ENCODE measurements at places on chromosomes 2 and 18.

GRCh38 chr18:59139291-59139614, 431 bp upstream of the SEC11C start:
- no peaks in the 10 kb centered on the region for H3K4me1 ChIP-seq
- H3K36me3 ChIP-seq: no peaks in the 10 kb centered on the region
- peak overlapping the region; percentile 70 for H3K27ac ChIP-seq
- H3K4me3 ChIP-seq: peak overlapping the region; percentile 74
- no peaks in the 10 kb centered on the region for H3K27me3 ChIP-seq
- peak; percentile 85 for DNase-seq

- no peak overlapping the region for H3K27ac ChIP-seq
- no peaks in the 10 kb centered on the region for H3K4me1 ChIP-seq
- DNase-seq: no peak
- H3K4me3 ChIP-seq: no peak overlapping the region
- no peaks in the 10 kb centered on the region for H3K27me3 ChIP-seq
- H3K36me3 ChIP-seq: no peaks in the 10 kb centered on the region
Observed at GRCh38 chr2:104177179-104177578, 676.7 kb upstream of the POU3F3 start.

GRCh38 chr18:58291131-58291530, 247.1 kb downstream of the NEDD4L start:
- no peak overlapping the region for H3K4me3 ChIP-seq
- H3K36me3 ChIP-seq: no peaks in the 10 kb centered on the region
- H3K27me3 ChIP-seq: no peaks in the 10 kb centered on the region
- H3K27ac ChIP-seq: peak overlapping the region; percentile 99
- peaks cover 58% of the 10 kb centered on the region for H3K4me1 ChIP-seq

DNA sequence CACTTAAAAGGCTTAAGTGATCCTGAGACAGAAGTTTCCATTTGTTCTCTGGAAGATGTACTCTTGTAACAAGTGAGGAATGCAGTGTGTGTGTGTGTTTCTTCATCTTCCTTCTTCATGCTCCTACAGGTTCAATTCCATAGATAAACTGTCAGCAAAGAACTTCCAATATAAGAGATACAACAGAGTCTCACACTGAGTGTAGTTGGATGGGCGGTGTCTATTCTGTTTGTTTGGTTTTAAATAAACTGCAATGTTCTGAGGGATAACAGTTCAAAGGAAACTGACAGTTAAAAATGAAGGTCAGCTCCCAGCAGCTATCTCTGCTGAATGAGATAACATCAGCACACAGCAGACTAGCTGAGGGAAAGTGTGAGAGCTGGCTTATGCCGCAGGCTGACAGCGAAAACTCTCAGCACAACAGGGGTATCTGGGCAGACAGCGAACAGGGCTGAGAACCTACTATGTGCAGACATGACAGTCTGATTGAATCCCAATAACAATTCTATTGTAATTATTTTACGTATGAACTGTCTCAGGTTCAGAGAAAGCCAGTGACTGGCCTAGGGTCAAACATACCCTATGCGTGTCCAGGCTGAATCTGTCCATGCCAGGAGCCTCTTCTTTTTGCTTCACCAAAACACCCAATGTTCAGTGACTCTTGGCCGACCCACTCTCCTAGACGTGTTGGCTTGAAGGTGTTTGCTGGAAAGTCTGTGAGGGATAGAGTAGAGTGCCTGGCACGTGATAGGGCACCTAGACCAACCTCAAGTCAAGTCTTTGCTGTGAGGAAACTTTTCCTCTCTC, 201.9 kb upstream of the TRIB2 start:
- H3K27ac ChIP-seq: no peak overlapping the region
- H3K4me3 ChIP-seq: no peak overlapping the region
- no peaks in the 10 kb centered on the region for H3K27me3 ChIP-seq
- H3K36me3 ChIP-seq: no peaks in the 10 kb centered on the region
- no peak for DNase-seq

DNA sequence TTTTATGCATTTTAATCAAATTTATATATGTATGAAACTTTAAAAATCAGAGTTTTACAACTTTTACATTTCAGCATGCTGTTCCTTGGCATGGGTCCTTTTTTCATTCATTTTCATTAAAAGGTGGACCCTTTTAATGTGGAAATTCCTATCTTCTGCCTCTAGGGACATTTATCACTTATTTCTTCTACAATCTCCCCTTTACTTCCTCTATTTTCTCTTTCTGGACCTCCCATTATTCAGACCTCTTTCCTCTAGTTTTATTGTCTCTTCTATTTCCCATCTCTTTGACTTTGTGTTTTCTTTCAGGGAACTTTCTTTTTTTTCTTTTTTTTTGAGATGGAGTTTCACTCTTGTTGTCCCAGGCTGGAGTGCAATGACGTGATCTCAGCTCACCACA, 5.7 kb downstream of the PROC start:
- no peaks in the 10 kb centered on the region for H3K36me3 ChIP-seq
- H3K27ac ChIP-seq: no peak overlapping the region
- no peaks in the 10 kb centered on the region for H3K27me3 ChIP-seq
- DNase-seq: no peak

GRCh38 chr18:69523582-69523981, 122.9 kb downstream of the DOK6 start:
- H3K4me3 ChIP-seq: no peak overlapping the region
- no peaks in the 10 kb centered on the region for H3K27me3 ChIP-seq
- H3K4me1 ChIP-seq: no peaks in the 10 kb centered on the region
- no peak for DNase-seq

DNA sequence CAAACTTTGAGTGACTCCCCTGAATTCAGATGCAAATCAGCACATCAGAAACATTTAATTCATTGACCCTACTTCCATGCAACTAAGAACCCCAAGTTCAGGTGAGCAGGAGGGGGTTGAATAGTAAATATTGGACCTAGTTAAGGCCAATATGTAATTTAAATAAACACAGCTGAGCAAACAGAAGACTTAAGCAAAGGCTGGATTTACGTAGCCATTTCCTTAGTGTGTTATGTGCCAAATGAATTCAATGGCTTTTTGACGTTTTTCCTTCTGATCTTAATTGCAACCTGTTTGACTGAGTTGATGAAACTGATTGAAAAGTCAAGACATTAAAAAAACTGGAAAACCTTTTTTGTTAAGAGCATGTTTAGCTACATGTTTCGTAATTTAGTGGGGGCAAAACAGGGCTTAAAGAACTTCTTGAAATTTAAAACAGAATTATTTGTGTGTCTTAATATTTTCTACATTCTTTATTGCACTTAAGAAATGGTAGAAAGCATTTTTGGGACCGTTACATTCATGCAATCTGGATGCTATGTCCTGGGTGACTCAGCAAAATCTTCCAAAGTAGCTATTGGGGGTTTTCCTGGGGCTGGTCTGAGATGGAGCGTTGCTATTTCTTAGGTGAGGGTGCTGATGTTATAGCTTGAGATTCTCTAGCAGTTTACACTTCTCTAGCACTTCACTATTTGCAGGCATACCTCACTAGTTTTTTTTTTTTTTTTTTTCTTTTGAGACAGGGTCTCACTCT, 25.5 kb upstream of the KCNE4 start:
- H3K36me3 ChIP-seq: no peaks in the 10 kb centered on the region
- no peak overlapping the region for H3K4me3 ChIP-seq
- no peak for DNase-seq
- no peaks in the 10 kb centered on the region for H3K27me3 ChIP-seq

GRCh38 chr2:216735086-216735485, 39.7 kb upstream of the IGFBP5 start:
- H3K4me1 ChIP-seq: peaks cover 46% of the 10 kb centered on the region
- no peak for DNase-seq
- no peak overlapping the region for H3K4me3 ChIP-seq

- H3K27ac ChIP-seq: no peak overlapping the region
- no peak for DNase-seq
- H3K36me3 ChIP-seq: no peaks in the 10 kb centered on the region
- peaks cover 13% of the 10 kb centered on the region for H3K4me1 ChIP-seq
- H3K4me3 ChIP-seq: no peak overlapping the region
- H3K27me3 ChIP-seq: no peaks in the 10 kb centered on the region
Observed at GRCh38 chr2:240211096-240211495, 70.6 kb upstream of the OTOS start.

GRCh38 chr2:170235860-170236679, 58.1 kb downstream of the MYO3B start:
- no peaks in the 10 kb centered on the region for H3K4me1 ChIP-seq
- no peak overlapping the region for H3K4me3 ChIP-seq

DNA sequence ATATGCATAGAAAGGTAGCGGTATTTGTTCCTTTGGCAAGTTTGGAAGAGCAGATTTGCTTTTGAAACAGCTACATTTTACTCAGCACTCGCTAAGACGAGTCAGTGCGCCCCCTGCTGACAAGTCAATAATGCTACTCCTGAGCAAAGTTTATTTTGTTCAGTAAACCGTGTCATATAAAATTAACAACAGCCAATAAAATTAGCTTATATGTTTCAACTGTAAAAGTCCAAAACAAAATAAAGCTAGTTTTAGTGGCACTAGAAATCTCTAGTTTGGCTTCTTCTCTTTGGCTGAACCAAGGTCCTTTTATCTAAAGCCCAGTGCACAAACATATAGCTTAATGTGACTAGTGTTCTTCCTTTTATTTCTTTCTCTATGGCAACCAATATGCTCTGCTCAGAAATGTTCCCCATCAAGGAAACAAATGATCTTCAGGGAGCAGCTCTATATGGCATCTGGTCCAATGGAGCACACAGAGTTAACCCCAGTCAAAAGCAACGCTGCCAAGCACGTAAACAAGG, 4.2 kb upstream of the POU3F3 start:
- H3K36me3 ChIP-seq: no peaks in the 10 kb centered on the region
- no peaks in the 10 kb centered on the region for H3K4me1 ChIP-seq
- H3K27me3 ChIP-seq: peaks cover 4% of the 10 kb centered on the region

DNA sequence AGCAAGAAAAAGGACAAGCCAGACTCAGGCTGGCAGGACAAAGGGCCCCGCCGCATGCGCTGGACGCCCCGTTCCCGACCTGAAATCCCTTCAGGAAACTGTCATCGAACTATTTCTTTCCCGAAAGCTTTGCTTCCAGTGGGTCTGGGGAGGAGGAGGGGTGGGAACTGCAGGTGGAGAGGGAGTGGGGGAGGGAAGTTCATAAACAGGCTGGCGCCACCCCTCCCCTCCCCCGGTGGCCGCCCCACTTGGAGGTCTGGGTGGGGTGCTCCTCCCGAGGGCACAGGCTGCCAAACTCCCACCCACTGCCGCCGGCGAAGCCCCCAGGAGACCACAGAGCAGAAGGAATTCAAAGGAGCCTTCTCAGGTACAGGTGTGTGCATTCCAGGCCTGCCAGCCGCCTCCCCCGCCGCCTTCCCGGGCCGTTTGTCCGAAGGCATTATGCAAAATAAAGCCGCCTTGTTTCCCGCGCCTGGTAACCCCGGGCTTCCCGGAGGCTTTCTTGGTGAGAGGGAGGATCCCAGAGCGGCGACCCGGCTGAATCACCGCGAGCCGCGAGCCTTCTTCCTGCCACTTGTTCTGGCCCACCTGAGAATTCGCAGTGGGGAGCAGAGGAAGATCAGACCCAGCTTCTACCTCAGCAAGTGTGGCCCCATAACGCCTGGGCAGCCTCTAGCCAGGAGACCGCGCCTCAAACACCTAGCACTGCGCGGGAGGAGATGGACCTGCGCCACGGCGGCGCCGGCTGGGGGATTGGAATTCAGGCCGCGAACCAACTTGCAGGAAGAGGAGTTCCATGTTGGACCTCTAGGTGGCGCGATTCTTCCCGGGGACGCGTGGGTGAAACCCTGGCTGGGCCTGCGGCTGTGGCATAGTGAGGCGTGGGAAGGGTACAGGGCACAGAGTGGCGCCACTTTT, 101.9 kb downstream of the FOXI3 start:
- no peaks in the 10 kb centered on the region for H3K4me1 ChIP-seq
- no peaks in the 10 kb centered on the region for H3K36me3 ChIP-seq
- no peak overlapping the region for H3K27ac ChIP-seq
- peak; percentile 10 for DNase-seq

DNA sequence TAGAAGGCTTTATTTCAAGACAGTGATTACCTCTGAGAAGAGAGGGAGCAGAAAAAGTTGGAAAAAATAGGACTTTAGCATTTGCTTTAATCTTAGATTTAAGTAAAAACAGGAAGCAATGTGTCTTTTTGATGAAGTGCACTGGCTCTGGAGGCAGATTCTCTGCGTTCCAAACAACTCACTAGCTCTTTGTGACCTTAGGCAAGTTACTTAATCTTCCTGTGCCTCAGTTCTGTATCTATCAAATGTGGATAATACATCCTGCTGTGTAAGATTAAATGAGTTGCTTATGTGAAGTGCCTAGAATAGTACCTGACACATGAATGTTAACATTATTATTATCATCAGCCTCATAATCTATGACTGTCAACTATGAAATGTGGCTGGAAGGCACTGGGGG, 42.3 kb downstream of the RPRD1A start:
- DNase-seq: no peak
- H3K4me1 ChIP-seq: no peaks in the 10 kb centered on the region
- H3K36me3 ChIP-seq: peaks cover 8% of the 10 kb centered on the region
- no peak overlapping the region for H3K27ac ChIP-seq
- H3K4me3 ChIP-seq: no peak overlapping the region

DNA sequence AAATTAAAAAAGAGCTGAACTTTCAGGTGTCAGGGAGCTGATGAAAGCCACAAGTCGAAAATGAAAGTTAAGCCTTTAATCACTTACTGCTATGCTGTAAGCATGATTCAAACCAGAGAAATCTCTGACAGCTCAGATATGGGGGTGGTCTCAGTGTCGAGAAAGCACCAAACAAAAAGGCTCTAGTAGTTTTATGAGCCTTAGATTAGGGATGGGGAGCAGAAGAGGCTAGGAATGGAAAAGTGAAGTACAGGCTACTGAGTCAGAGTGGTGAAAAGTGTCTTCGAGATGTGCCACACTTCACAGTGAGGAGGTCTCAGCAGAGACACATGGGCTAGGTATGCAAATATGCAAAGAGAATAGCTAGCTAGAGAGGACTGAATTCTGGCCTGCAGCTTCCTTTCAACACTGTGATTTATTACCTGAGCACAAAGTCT, 482.2 kb downstream of the SPAG16 start:
- no peak for DNase-seq
- no peaks in the 10 kb centered on the region for H3K27me3 ChIP-seq
- H3K4me3 ChIP-seq: no peak overlapping the region
- H3K4me1 ChIP-seq: no peaks in the 10 kb centered on the region
- no peak overlapping the region for H3K27ac ChIP-seq
